CD4-positive, alpha-beta T cell treated with Interferon gamma for 1 hour (primary cell): ENCODE measurements at places on chromosomes 1 and 21.
A peak's percentile ranks its signal among the peaks of the same experiment; 100 is the strongest.

DNA sequence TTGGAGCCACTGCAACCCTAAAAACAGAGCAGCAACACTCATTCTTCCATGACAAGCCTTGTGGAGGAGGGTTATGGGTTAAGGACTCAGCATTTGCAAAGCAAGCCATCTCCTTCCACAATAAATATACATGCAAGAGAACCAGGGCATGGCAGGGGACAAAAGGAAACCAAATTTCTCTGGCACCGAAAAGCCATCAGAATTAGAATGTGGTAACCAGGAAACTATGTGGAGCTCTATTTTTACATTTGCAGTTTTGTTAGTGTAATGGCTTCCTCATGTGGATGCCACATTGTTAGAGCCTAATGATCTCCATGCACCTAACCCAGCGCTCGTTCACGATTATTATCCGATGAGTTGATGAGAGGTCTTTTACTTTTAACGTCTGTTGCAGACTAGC lies 91.7 kb downstream of the NAV1 start:
- DNase-seq: no peak

DNA sequence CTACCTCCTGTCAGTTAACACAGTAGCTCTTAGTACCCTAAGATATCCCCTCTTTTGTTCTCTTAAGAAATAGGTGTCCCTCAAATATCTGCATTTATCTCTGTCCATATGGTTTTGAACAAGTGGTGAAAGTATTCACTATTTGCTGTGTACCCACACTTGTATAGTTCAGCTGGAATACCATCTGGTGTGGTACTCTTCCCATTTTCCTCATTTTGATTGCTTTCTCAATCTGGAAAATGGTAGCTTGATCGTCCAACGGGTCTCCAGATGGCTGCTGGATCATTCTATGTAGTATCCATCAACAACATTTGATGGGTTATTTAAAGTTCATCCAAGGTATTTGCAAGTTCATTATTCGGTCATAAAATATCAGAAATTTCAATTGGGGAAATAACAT lies 100.3 kb upstream of the DPYD start:
- no peak for DNase-seq

- no peak for DNase-seq
Observed at GRCh38 chr1:234256359-234256758, 116.9 kb upstream of the COA6 start.

- no peak for DNase-seq
Observed at GRCh38 chr1:7447093-7447492, 324.0 kb upstream of the VAMP3 start.

DNA sequence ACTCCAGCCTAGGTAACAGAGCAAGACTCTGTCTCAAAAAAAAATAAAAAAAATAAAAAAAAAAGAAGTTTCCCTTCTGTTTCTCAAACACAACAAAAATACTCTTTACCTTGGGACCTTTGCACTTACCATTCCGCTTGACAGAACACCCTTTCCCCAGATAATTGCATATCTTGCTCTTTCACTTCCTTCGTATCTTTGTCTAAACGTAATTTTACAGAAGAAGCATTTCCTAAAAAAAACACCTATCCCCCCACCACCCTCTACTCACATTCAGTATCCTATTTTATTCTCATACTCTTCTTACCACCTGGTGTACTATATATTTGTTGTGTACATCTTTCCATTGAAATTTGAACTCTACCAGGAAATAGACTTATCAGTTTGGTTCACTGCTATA lies 32.7 kb downstream of the ASH1L start:
- DNase-seq: no peak

DNA sequence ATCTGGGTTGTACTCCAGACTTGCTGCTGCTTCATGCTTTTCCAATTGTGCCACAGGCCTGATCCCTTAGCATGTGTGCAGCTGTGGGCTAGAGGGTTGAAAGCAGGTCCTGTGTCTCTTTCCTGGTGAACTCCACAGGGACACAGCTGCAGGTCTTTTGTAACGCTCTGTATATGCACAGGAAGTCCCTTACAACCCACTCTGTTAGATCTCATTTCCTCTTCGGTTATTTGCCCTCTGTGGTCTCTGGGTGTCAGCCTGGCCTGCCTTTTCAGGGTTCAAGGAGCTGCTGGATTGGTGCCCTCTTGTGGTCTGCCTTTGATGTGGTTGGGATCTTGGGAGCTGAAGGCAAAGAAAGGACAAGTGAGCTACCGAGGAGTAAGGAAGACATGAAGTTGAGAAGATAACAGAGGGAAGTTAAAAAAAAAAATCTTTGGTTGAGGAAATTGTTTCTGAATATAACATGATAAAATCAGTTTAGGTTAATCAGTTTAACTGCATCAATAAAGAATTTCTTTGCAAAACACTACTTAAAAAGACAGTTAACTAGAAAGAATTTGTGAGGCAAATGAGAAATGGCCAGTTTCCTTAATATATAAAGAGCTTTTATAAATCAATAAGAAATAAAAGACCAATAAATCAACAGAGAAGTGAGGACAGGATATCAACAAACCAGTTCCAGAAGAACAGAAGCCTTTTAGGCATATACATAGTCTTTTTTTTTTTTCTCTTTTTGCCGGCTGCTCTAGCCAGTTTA lies 44.1 kb downstream of the UCK2 start:
- peak; percentile 59 for DNase-seq

GRCh38 chr1:174712541-174712940 lies 264.8 kb downstream of the GPR52 start:
- no peak for DNase-seq

- DNase-seq: no peak
Observed at GRCh38 chr1:65229201-65229600, 80.1 kb upstream of the DNAJC6 start.

DNA sequence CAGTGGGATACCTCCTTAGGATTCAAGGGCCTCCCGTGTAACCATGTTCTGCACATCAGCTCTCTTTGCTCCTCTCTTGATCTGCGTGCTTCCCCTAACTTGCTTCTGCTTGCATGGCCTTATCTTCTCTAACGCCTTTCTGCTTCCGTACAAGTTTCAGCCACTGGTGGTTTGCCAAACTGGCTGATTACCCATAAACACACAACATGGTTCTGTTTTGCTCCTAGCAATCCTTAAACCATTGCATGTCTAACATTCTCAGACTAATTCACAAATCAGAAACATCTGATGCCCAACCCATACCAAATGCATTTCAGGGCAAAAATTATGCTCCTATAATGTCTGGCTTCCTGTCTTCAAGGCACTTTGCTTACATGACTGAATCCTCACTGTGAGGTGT lies 166.4 kb downstream of the PBX1 start:
- no peak for DNase-seq

DNA sequence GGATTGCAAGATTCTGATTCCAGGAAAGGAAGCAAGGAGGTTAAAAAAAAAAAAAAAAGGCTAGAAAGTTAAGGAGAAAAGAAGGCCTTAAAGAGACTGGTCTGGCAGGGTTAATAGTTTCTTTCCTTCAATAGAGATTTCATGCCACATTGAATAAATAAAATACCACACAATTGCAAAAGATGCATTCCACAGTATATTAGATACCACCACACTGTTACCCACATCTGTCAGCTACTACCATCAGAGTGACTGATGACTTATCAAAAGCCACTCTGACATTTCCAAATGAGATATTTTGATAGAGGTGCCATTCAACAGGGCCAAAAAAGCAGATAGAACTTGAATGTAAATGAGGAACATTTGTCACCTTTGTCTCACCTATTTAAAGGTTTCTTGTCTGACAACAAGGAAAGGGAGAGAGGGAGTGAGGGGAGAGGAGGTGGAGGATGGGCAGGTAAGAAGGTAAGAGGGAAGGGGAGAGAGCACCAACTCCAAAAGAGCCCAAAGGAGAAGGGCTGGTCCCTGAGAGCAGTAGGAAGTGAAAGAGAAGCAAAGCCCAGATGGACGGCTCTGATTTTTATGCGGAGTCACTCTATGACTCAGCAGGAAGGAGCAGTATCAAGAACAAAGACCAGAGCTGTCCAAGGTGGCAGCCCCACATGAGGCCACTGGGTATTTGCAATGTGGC lies 38.3 kb downstream of the LRRN2 start:
- DNase-seq: no peak

DNA sequence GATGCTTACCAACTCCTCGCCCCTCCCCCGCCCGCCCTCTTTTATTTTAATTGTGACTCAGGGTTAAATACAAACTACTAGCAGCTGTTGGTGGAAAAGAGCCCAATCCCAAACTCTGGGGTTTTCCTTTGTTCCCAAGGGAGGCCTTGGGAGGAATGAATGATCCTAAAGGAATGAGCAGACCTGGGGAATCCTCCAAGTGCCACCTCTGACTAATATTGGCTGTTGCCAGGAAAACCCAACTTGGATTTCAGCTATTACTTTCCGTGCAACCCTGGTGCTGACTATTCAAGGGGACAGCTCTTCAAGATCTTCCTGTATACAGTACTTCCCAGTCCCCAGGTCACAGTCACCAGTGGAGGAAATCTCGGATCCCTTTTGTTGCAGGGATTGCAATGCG lies 1.3 kb upstream of the S100A10 start:
- DNase-seq: no peak
